ENCODE measurements at places on chromosomes 2 and 18. TPM values are rescaled to one million over a fixed set of nuclear protein-coding genes. Genes with fewer than 3 reads are reported as not detected.

DNA sequence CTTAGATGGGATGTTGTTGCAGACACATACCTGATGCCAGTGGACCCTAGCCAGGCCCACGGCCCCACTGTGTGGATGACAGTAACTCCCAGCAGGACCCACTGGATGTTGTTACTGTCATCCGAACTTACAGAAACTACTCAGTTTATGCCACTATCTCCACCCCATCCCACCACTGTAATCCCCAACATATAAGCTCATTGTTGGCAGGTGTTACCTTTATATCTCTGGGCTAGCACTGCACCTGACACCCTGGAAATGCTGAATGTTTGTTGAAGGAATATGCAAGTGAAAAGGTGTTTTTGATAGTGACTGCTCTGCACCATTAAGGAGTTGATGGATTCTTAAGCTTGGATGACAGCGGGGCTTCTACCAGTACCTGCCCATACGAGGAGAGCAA lies 133.5 kb upstream of the ASB18 start:
- no peak for DNase-seq

DNA sequence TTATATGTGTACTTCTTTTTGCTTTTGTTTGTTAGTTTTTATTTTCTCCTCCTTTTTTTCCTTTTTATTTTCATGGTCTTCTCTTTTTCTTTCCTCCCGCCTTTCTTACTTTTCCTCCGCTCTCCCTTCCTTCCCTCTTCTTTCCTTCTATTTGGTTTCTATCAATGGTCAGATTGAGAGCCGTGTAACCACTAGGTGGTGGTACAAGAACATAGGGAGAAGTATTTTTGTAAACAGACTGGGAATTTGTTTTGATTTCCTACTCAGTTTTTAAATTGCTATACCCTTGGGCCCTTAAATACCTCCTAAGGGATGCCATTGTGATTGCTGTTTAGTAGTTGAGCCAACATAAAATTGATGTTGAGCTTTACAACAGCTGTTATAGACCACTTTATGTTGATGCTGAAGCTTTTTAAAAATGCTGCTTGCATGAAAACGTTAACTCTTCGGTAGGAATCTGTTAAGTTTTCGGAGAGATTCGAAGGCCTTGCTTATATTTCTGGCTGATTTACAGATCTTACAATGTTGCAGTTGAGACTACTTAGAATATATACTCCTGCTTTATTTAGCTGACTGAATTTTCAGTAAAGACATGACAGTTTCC lies 124.2 kb downstream of the UBE2E3 start:
- no peak for DNase-seq

GRCh38 chr2:25125976-25126375 lies 42.4 kb downstream of the POMC start:
- DNase-seq, result no peak

GRCh38 chr2:8454797-8455196 lies 227.1 kb upstream of the ID2 start:
- no peak for DNase-seq

DNA sequence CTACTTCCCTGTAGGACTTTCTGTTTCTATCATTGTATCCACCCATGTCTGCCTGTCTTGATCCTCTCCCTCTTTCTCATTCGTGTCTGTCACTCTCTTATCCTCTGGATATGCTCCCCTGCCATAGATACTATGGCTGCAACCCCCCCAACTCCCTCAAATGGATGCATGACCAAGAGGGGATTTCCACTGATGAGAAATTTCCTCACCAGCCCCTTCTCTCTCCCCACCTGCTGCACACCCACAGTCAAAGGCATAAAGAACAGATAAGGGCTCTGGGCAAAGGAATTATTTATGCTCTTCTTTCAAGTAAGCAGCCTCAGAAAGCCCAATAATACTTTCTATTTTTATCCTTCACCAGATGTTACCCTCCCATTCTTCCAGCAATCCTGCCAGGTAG lies 121.3 kb downstream of the FOXI3 start:
- no peak for DNase-seq

GRCh38 chr2:177211576-177212105 lies 953 bp upstream of the HNRNPA3 start:
- DNase-seq, result no peak

DNA sequence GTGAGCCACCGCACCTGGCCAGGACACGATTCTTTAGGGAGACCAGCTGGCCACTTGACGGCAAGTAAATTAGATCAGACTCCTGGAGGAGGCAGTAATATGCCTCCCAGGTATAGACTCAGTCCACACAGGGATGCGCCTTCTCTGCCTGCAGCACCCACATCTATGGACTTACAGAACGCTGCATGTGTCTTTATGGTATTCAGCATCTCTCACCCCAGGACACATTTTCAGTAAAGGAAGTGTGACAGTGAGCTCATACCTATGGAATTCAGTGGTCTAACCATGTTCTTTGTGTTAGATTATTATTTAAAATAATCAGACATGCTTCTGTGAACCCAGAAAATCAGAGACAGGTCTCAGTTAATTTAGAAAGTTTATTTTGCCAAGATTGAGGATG lies 5.9 kb upstream of the NARS1 start:
- DNase-seq, result no peak

DNA sequence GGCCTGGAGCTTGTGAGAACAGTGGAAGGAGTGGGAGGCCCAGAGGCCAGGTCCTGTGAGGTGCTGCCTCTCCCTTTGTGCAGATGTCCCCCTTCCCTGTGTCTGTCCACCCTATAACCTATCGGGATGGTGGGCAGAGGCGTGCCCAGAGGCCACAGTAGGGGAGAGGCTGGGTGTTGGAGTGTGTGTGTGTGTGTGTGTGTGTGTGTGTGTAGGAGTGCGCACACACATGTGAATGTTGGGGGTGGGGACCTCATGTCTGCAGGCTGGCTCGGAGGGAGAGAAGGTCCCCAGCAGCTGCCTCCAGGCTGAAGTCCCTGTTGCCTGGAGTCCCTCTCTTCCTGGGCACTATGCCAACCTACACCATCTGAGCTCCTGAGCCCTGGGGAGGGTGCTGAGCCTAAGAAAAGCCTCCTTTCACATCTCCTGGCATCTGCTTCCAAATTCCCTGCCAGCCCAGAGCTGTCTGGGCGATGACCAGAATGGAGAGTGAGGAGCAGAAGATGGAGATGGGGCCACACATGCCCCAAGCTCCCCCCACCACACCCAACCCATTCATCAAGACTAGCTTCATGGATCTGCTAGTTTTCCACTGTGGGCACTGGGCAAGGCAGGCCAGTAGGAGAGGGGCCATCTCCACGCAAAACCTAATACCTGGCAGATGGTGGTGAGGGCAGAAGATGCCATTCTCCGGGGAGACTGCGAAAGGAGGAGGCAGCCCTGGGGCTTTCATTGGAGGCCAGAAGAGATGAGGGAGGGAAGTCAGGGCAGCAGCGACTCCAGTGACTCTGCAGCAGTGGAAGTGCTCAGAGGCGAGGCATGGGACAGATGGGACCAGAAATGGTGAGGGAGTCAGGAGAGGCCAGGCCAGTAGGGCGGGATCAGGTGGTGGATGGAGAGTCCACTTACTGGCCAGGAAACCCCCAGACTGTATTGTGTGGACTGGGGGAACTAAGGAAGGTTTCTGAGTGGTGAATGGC lies 20.3 kb downstream of the KCNK3 start:
- no peak for DNase-seq

Gene CERKL
- total RNA-seq, result not detected

Gene CCDC85A
- total RNA-seq, result 3.7 TPM

Gene CHRNG
- not detected for total RNA-seq

Gene POTEC
- not detected for total RNA-seq

Gene G6PC2
- total RNA-seq, result not detected

Data from thoracic aorta (tissue), 2 donors.